B cell (primary cell): ENCODE measurements at places on chromosomes 16 and 17. TPM values are rescaled to one million over a fixed set of nuclear protein-coding genes. Genes with fewer than 3 reads are reported as not detected.

Gene CIBAR2
- not detected in 2 replicates for total RNA-seq

Gene MTMR4
- total RNA-seq = 84.7 and 92.1 TPM in 2 replicates

Gene ST6GALNAC1
- not detected in 2 replicates for total RNA-seq

Gene PHOSPHO1
- total RNA-seq = 0.15 TPM in 1 of 2 replicates, not detected in the other

Gene CIITA
- total RNA-seq = 719 and 738 TPM in 2 replicates

Gene NEUROD2
- total RNA-seq = not detected in 2 replicates

Gene TNP2
- not detected in 2 replicates for total RNA-seq

Gene HSDL1
- 30.8 and 40.2 TPM in 2 replicates for total RNA-seq

Gene TUBB3
- 0.34 and 0.70 TPM in 2 replicates for total RNA-seq

Gene SRP68
- total RNA-seq = 75.4 and 82.3 TPM in 2 replicates

GRCh38 chr17:39556423-39556822, 51.3 kb downstream of the NEUROD2 start:
- no peak for DNase-seq

DNA sequence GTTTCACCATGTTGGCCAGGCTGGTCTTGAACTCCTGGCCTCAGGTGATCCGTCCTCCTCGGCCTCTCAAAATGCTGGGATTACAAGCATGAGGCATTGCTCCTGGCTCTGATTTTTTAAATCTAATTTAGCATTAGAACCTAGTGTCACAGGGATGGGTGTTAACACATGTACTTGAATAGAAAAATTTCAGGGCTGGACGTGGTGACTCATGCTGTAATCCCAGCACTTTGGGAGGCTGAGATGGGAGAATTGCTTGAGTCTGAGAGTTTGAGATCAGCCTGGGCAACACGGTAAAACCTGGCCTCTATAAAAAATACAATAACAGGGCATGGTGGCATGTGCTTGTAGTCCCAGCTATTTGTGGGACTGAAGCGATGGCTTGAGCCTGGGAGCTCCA, 6.0 kb upstream of the RNF135 start:
- no peak for DNase-seq

DNA sequence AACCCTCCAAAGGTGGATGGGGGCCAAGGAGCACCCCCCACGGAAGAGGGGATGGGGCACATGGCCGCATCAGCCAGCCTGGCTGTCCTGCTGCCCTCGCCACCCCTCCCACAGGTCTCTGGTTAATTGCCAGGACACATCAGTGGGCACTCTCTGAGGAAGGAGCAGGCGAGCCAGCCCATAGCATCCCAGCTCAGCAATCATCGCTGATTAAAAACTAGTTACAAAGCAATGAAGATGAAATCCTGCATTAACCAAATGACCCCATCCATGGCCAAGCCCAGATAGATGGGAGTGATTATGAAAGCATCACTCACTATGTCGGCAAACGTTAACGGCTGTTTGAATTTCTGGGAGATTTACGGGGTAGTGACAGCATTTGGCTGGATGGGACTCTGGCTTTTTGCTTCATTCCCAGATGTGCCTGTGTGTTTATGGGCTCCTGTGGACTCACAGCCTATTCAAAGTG, 45.3 kb downstream of the CCDC182 start:
- no peak for DNase-seq

GRCh38 chr16:239948-240277, 5.3 kb downstream of the FAM234A start:
- no peak for DNase-seq

GRCh38 chr16:11796227-11797165, 562 bp downstream of the ZC3H7A start:
- no peak for DNase-seq

- DNase-seq = peak; percentile 84
These were observed 178.7 kb downstream of the SEC14L1 start for GRCh38 chr17:77319211-77320043.

- DNase-seq = no peak
These were observed 3.5 kb upstream of the SPATA2L start for GRCh38 chr16:89705006-89705405.

- DNase-seq = no peak
These were observed 129.7 kb upstream of the CHMP6 start for GRCh38 chr17:80861892-80862291.

- no peak for DNase-seq
These were observed 3.0 kb downstream of the CES3 start for GRCh38 chr16:66964049-66964448.

DNA sequence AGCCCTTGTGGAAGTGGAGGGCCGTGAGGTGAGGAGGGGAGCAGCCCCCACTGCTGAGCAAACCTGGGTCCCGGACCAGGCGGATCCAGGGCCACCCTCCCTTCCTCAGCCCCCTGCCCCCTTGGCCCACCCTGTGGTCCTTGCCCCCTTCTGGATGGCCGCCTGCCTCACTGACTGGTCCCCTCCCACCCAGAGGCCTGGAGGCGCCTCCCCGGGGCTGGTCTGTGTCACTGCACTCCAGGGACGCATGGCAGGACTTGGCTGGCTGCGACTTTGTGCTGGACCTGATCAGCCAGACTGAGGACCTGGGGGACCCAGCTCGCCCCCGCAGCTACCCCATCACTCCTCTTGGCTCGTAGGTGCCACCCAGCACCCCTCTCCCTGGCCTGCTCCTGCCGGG, 19.2 kb upstream of the SMIM5 start:
- DNase-seq = no peak
